IPS DF 19.7 (cell line): ENCODE measurements at places on chromosomes 12 and 14.

DNA sequence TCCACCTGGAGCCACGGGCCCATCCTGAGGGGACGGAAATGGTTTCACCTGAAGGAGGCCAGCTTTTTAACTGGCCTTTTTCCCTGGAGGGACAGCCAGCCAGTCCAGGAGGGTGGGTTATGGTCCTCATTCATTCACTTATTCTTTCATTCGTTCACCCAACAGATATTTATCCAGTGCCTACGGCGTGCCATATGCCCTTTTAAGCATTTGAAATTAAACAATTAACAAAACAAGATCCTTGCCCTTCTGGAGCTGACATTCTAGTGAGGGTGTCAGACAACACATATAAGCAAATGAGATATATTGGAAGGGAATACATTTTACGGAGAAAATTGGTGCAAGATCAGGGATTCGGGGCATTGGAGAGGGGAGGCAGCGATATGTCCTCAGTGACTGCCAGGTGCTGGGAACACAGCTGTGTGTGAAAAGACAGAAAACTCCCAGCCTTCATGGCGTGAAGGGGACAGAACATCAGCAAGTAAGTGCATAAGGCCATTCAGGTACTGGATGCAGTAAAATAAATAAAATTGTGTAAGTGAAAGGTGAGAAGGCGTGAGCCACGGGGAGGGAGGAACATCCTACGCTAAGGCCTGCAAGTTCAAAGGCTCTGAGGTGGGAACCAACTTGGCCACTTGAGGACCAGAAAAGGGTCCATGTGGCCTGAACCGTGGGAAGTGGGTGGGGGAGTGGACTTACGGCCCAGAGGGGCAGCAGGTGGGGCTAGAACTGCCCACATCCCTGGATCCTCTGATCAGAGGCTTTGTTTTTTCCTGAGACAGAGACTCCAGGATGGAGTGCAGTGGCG lies 684 bp upstream of the ABCB9 start:
- no peak for DNase-seq

GRCh38 chr12:82655751-82656150 lies 31.0 kb upstream of the TMTC2 start:
- DNase-seq, result no peak

DNA sequence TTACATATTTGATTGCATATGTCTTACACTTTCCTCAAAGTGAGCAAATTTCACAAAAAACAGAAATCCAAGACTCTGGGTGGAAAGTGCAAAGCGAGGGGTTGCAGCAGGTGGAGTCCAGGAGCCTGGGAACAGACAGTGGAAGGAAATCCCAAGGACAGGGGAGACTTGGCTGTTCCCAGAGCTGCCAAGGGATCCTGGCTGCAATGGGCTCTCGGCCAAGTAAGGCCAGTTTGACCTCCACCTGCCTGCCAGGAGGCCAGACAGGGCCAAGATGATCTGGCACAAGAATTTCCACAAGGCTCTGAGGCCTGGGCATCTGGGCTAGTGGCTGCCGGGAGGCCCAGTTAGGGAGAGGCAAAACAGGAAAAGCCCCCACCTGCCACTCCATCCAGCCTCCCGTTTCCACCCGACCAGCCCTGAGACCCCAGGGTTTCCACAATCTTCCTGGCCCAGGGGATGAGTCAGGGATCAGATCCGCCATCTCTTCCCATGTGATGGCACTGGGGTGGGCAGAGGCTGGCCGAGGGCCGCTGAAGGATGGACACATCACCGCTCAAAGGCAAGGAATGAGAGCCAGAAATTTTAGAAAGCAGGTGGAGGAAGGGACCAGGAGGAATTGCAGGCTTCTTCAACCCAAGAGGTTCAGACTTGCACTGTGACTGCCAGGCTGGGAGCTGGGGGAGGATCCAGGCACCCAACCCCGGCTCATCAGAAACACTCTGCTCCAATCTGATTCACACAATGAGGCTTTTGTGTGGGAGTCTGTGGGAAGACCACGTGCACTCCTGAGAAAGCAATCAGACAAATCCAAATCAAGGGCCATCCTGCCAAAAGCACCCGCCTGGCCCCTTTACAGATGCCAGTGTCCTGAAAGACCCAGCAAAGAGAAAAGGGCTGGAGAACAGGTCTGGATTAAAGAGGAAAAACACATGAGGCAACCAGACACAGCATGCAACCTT lies 16.3 kb downstream of the SCARB1 start:
- no peak for DNase-seq

DNA sequence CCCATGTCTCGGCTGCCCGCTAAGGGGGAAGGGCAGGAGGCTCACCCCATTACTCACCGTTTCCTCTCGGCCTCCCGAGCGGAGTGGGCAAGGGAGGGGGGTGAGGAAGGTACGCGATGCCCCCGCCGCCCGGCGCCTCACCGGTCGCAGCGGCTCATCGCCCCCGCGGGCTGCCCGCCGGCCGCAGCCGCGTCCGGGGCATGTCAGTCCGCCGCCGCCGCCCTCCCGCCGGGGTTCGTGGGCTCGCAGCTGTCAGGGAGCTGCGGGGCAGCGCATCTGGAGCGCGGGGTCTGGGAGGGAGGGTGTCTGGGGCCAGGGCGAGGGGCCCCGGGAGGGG lies 461 bp downstream of the SLC8A3 start:
- no peak for DNase-seq

GRCh38 chr12:4287325-4288211 lies 14.0 kb downstream of the CCND2 start:
- DNase-seq, result no peak

GRCh38 chr12:3045989-3046388 lies 31.2 kb upstream of the TSPAN9 start:
- DNase-seq, result no peak

DNA sequence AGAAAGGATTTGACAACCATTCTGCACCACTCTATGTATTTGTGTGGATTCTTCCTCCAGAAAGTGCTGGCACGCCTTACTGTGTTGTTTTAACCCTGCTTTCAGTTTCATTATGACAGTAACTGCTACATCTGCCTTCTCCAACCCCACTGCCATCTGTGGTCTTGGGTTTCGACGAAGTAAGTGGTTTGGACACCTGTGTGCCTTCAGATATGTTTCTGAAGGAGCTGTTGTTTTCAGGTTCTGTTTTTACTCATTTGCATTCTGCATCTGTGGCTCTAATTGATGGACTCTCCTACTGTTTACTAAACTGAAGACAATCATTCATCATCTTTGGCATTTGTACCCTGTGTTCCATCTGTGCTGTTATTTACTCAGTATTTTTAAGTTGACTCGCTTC lies 4.1 kb downstream of the TSHR start:
- no peak for DNase-seq

DNA sequence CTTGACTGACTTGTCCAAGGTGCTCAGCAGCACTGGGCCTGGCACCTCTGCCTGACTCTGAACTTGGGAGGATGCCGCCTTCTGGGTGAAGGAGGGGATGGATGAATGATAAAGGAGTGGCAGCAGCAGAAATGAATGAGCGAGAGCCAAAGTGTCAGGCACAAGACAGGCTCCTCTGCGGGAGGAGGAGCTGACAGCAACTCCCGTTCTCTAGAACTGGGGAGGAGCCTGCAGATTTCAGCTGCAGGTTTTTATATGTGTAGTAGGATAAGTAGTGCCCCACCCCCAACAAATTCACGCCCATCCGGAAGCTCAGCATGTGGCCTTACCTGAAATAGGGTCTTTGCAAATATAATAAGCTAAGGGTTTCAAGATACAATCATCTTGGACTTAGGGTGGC lies 33.1 kb downstream of the SLC8B1 start:
- no peak for DNase-seq

- DNase-seq, result no peak
These were observed 411 bp upstream of the DCAF4 start for GRCh38 chr14:72925815-72926291.

DNA sequence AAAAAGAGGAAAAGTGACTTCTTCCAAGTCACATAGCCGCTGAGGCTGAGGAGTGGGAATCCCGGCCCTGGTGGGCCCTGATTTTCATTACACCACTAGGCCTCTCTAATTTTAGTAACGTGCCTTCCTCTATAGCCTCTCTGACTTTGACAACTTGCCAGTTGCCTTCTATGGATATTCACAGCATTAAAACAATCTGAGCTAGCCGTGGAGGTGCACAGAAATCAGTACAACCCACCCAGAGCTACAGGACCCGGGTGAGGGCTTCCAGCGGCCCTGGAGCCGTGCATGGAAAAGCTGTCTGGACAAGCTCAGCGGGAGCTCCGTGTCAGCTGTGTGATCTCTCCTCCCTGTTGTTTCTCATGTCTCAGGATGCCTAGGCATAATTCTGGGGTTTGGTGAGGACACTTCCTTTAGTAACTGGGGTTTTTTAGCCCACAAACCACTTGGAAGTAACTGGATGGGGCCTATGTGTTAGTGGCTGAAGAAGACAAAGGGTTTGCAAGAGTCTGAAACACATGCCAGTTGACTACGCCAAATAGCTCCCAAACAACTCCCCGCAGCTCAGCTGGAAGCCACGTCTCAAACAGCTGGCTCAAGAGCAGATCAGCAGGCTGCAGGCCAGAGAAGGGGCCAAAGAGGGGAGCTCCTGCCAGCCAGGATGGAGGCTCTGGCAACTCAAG lies 53.0 kb downstream of the SSH1 start:
- DNase-seq, result no peak

GRCh38 chr12:62720661-62721330 lies 214.2 kb downstream of the PPM1H start:
- no peak for DNase-seq

GRCh38 chr12:115926037-115926670 lies 351.3 kb downstream of the MED13L start:
- no peak for DNase-seq

DNA sequence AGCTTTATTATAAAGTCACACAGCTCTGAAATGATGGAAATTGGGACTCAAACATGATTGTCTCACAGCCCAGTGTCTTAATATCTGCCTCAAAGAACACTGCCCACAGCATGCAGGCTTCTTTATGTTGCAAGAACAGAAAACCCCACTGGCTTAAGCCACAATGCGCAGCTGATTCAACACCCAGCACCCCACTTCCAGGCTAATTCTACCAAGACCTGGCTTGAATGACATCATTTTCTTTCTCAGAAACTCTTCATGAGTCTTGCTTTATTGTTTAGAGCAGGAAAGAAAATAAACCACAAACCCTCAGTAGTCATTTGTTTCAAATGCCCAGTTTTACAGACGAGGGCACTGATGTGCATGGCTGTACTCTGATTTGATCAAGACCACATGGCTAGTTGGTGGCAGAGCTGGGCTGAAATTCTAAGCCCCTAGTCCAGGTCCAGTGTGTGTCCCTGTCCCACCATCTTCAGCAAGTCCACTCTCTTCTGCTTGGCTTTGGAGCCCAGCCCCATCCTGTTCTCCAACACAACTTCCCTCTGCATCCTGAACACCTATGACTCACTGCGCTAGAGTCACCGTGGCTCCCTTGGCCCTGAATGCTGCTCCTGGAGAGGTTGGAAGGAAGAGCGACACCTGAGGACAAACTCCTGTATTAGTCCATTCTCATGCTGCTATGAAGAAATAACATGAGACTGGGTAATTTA lies 50.3 kb upstream of the SRSF5 start:
- DNase-seq, result no peak

DNA sequence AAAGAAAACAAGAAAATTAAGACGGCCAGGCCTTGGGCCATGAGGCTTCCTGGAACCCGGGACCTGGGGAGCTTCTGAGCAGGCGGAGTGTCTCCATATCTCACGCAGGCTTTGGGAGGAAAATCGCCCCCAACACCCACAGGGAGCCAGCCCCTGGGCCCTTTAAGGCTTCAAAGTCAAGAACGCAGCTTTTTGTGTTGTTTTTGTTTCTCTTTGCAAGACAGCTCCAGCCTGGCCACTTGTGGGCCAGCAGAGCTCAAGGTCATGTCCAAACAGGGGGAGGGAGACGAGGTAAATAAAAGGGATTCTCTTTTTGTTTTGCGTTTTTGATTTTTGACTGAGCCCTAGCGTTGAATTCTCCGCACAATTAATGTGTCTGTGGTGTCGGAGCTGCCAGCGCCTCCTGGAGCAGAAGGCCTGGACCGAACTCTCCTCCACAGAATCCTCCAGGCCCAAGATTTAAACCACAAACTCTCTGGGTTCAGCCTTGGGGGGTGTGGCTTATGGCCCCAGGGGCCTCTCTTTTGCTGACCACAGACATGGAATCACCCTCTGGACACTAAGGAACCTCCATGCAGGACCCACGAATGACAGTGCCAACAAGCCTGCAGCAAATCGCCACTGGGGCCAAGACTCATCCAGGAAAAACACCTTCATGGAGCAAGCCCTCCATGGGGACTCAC lies 8.2 kb downstream of the SCARB1 start:
- DNase-seq, result no peak

DNA sequence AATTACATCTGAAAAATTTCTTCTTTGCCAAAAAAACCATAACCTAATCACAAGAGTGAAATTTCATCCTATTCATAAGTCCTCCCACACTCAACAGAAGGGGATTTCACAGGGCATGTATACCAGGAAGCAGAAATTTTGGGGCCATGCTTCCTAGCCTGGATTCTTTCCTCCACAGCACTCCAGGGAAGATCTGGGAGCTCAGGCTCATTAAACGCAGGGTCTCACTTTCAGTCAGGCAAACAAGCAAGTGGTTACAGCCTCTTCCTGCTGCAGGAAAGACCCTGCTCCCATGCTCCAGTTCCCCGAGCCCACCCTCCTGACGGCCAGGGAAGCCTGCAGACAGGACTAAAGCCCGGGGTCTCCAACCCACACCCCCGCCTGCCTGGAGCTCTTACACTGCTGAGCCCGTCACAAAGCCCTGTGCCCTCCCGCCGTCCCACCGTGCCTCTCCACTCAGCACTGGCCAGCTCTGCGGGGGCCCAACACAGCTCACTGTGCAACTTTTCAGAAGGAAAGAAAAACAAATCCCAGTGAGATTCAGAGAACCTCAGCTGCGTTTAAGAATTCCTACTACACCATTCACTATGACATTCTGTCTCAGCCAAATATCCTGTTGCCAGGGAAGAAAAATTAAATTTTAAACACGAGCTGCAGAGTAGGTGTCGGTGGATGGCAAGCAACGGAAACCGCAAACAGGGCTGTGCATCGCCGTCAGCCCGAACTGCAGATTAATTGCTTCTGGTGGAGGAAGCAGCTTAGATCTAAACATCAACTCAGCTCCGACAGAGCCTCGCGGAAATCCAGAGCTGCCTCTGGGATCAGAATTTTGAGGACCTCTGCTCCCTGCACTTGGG lies 106.7 kb upstream of the SFSWAP start:
- no peak for DNase-seq

DNA sequence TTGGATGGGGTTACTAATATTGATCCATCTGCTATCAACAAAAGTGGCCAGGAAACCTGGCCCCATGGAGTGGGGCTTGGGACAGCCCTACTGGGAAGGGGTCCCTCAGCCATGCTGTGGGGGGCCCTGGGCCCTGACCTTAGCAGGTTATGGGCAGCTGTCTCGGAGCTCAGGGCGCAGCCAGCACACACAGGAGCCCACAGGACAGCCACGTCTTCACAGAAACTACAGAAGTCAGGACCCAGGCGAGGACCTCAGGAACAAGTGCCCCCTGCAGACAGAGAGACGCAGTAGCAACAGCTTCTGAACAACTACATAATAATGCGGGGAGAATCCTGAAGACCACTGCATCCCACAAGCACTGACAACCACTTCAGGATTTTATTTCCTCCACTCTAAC lies 11.9 kb upstream of the FKBP11 start:
- no peak for DNase-seq
